ENCODE measurements at places on chromosomes 4 and X. TPM values are rescaled to one million over a fixed set of nuclear protein-coding genes. Genes with fewer than 3 reads are reported as not detected.

SMIM31 gene
- total RNA-seq = not detected

NR3C2 gene
- total RNA-seq = 2.4 TPM

MAGIX gene
- total RNA-seq = 1.5 TPM

SLC4A4 gene
- 8.5 TPM for total RNA-seq

NPFFR2 gene
- total RNA-seq = not detected

GPC4 gene
- under 0.01 TPM for total RNA-seq

ERVMER34-1 gene
- total RNA-seq = not detected

EOLA2 gene
- 11.7 TPM for total RNA-seq

SSX2 gene
- not detected for total RNA-seq
